ENCODE measurements at places on chromosomes 1 and 21. TPM values are rescaled to one million over a fixed set of nuclear protein-coding genes. Genes with fewer than 3 reads are reported as not detected.

PLA2G2D gene
- not detected for polyA plus RNA-seq

DNA sequence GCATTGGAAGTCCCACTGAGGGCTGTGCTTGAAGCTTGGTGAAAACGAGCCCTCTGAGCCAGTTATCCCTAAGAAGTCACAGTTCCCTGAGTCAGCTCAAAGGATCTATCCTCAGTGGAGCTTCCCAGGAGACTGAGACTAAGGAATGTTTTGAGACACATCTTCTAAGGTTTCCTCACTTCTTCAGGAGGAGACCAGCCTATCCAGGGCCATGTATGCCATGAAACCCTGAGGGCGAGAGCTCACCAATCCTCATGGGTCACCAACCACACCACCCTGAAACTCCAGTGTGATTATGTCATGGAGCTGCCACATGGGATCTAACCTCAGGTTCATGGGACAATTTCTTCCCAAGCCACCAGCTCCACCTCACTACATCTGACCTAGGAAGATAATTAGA lies 7.6 kb upstream of the TIE1 start:
- DNase-seq = no peak

DNA sequence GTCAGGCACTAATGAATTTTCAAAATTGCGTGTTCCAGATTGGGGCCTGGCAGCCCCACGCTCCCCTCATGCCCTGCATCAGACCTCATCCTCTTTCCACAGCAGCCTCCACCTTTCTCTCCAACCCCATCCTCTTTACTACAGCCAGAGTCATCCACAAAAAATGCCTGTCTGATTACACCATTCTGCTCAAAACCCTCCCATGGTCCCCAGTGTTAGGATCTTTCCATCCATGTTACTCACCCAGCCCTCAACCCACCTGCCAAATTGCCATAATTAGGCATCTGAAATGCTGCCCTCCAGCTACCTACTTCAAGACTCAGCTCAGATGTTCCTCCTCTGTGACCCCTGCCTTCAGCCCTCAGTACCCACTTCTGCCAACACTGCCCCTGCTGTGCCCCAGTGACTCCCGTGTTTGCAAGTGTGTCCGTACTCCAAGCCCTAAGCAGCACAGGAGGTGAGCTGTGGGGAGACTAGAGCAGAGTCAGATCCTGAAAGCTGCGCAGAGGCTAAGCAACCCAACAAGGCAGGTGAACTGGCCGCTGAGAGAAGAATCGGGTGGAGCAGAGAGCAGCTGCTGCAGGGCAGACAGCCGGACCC lies 715 bp upstream of the ARTN start:
- DNase-seq = peak; percentile 86

- DNase-seq = no peak
These were observed 56.1 kb downstream of the STYXL2 start for GRCh38 chr1:167149793-167150491.

GRCh38 chr1:28971980-28972771 lies 57.8 kb downstream of the EPB41 start:
- peak; percentile 76 for DNase-seq

GRCh38 chr1:180837020-180837419 lies 75.7 kb upstream of the KIAA1614 start:
- DNase-seq = no peak

DNA sequence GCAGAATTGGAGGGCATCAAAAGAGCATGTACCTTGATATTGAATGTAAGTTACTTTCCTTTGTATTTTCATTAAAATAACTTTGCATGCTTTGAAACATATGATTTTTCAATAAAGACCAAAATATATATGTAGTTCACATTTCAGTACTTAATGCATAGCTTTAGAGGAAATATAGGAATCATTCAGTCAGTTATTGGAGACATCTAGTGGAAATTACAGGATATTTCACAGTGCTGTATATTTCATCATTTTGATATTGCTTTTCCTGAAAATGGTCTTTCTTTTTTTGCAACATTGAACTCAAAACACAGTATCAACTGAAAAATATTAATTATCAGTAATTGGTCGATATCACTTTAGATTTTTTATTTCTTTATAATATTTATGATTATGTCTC lies 375.8 kb downstream of the NCAM2 start:
- DNase-seq = no peak

DNA sequence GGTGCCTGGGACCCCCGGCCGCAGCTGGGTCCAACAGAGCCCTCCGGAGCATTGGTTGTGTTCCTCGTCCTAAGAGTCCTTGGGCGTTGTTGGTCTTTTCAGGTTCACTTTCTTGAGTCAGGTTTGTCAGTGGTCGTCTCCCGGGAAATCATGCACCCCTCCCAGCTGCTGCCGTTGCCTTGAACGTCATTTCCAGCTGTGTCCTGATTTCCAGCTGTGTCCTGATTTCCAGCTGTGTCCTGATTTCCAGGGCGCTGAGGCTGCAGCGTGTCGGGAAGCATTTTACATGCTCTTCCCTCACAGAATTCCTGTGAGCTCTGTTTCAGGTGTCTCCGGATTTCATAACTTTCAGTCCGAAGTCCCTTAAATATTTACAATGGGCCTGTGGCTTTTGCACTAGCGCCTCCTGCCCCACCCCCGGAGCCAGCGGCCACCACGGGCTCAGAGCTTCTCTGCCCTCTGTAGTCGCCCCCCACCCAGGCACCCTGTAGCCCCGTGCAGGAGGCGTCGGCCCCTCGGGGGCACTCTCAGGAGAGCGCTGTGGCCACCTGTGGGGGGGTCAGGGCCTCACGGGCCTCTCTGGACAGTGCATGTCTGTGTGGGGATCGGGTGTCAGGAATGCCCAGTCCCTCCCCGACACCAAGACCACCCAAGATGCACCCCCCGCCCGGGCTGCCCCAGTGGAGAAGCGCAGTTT lies 66.7 kb downstream of the COL18A1 start:
- DNase-seq = no peak

PDE9A gene
- 0.10 TPM for polyA plus RNA-seq

DNA sequence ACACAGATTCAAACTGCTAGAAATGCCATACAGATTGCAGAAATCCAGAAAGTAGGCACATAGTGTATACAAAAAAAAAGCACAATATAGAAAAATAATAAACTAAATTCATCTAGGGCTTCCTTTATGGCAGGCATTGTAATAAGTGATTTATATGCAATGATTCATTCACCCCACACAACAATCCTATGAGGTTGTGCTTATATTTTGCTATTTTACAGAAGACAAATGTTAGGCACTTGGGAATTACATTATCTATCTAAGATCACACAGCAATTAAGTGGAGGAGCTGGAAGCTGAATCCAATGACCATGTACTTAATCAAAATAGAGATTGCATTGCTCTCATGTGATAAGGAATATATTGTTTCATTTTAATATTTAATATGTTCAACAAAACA lies 225.7 kb upstream of the KCNK2 start:
- DNase-seq = no peak

DNA sequence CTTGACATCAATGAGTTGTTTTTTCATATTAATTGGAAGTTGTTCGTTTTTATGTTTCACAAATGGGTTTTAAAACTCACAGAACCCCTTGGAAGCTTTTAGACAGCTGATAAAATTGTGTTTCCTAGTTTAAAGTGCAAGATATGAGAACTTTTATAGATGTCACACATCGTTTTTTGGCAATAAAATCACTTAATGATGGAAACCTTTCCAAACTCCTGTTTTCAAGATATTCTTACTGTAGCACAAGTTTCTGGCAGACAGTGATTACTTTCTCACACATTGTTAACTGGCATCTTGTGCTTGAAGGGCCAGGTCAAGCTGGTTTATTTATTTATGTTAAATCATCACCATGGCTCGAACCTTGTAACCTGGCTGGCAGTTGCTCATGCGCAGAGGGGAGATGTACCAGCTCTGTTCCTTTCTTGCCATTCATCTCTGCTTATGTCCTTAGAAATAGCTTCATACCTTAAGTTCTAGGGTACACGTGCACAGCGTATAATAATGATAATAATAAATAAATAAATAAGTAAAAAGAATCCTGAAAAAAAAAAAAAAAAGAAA lies 10.2 kb upstream of the RCAN1 start:
- DNase-seq = no peak

- DNase-seq = no peak
These were observed 951 bp downstream of the GGPS1 start for GRCh38 chr1:235329139-235329902.

DNA sequence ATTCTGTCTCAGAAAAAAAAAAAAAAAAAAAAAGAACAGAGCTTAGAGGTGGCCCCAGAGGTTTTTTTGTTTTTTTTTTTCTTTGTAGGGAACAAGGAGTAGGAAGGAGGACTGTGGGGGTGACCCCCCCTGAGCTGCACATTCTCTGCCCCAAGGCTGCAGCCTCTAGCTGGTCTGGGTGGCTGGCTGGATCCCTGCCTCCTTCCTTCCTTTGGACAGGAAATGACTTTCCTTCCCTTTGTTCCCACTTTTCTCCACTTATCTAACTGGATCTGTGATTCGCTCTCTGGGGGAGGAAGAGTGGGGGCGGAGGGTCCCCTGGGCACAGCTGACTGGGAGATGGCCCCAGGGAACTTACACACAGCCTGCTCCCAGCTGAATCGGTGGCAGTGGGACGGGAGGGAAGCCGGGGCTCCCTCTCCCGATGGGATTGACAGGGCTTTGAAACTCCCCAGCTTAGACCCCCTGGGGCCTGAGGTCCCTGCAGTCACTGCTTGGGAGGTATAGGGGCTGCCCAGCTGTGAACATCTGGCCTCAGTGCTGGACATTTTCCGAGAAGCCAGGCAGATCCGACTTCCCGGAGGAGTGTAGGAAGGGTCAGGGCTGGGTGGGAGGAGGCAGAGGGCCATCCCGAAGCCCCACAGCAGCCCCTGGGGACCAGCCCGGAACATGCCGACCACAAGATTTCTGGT lies 2.1 kb downstream of the FBLIM1 start:
- DNase-seq = peak; percentile 52

- no peak for DNase-seq
These were observed 14.1 kb downstream of the WDR47 start for GRCh38 chr1:109027841-109028240.

- DNase-seq = no peak
These were observed 149.6 kb downstream of the DISC1 start for GRCh38 chr1:231776010-231776756.

GRCh38 chr1:61273861-61274260 lies 191.5 kb downstream of the NFIA start:
- DNase-seq = no peak

IGSF21 gene
- not detected for polyA plus RNA-seq

GRCh38 chr1:117077267-117077666 lies 17.1 kb downstream of the TTF2 start:
- peak; percentile 95 for DNase-seq

DNA sequence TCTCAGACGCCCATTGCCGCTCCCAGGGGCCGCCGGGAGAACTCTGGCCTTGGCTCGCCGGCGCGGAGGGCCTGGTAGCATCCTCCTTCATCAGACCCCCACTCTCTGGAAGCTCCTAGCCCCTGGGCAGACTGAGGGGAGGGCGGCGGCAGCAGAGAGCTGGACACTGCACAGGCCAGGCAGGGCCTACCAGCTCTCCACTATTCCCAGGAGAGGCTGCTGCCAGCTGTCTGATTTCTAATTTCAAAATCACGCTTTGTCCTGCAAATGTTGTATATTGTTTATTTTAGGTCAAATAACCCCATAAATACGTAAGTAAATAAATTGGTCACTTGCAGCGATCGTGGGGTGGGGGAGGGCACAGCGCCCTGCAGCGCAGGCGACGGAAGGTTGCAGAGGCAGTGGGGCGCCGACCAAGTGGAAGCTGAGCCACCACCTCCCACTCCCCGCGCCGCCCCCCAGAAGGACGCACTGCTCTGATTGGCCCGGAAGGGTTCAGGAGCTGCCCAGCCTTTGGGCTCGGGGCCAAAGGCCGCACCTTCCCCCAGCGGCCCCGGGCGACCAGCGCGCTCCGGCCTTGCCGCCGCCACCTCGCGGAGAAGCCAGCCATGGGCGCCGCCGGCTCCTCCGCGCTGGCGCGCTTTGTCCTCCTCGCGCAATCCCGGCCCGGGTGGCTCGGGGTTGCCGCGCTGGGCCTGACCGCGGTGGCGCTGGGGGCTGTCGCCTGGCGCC lies at the start of gene MTARC1:
MTARC1 (plus strand) TSS at position 577 of the 732 bp plus-strand sequence; CDS start at position 609, 32 bp downstream.
- DNase-seq = no peak

CDC20 gene
- 230 TPM for polyA plus RNA-seq

- no peak for DNase-seq
These were observed 712 bp downstream of the RAB13 start for GRCh38 chr1:153985341-153985912.

LSM10 gene
- 73.4 TPM for polyA plus RNA-seq

- DNase-seq = no peak
These were observed 10.6 kb upstream of the UAP1 start for GRCh38 chr1:162550925-162551324.

- no peak for DNase-seq
These were observed 25.6 kb downstream of the SAMSN1 start for GRCh38 chr21:14520535-14520934.

- DNase-seq = no peak
These were observed 128.1 kb upstream of the JUN start for GRCh38 chr1:58911841-58912499.

DNA sequence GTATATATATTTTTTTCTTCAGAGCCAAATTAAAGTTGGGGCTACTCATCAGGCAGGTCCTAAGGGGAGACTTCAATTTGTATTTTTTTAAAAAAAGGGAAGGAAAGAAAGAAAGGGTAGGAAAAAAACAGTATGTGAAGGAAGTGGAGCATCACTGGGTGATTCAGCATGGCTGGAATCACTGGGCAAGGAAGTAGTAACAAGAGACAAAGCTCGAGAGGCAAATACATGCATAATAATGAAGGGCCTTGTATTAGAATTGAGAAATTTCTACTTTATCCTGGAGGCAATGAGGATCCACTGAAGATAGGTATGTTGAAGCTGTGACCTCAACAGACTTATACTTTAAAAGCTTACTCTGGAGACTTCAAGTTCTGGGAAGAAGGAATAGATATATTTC lies 184.4 kb downstream of the COQ8A start:
- peak; percentile 21 for DNase-seq

TAS1R1 gene
- polyA plus RNA-seq = not detected

All from foreskin keratinocyte (primary cell).